Type B pancreatic cell (in vitro differentiated cells): ENCODE measurements at places on chromosomes 3 and 15.

DNA sequence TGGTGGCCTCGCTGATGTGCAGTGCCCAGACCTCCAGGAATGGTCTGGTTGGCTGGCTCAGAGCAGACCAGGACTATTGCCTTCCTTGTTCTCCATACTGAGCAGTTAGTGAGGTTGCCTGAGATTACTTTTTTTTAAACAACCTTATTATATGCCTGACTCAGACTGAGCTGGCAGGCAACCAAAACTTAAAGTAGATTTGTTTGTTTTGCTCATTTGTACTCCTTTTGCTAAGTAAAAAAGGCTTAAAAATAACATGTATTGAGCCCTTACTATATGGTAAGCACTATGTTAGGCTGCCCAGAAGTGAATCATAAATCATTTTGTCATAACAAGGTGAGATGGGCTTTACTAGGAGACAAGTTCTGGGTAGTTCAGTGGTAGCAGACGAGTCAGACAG lies 92.4 kb downstream of the GHSR start:
- peaks cover 42% of the 10 kb centered on the region for H3K36me3 ChIP-seq
- peaks cover 8% of the 10 kb centered on the region for H3K4me1 ChIP-seq
- no peaks in the 10 kb centered on the region for H3K27me3 ChIP-seq

DNA sequence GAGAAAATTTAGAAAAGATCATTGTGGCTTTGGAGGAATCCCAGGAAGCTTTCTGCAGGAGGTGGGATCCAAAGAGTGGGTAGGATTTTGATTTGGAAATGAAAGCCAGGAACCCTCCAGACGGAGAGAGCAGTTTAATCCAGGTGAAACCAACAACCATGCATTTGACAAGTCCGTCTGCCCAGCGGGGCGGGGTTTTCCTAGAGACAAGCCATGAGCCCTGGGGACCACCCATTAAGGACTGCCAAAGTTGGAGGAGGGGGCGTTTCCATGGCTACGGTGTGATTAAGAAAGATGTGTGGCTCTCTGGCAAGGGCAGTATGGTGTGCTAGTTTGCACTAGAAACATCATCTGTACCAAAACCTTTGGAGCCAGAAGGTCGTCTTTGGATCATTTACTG lies 53.4 kb downstream of the SRGAP3 start:
- H3K36me3 ChIP-seq = peaks cover 17% of the 10 kb centered on the region
- H3K4me1 ChIP-seq = peaks cover 57% of the 10 kb centered on the region
- no peak overlapping the region for H3K27ac ChIP-seq
- H3K27me3 ChIP-seq = no peaks in the 10 kb centered on the region
- peak overlapping the region; percentile 13 for H3K4me3 ChIP-seq
- no peak for DNase-seq

GRCh38 chr15:49331951-49332350 lies 91.1 kb upstream of the FGF7 start:
- DNase-seq = no peak
- no peak overlapping the region for H3K4me3 ChIP-seq
- no peaks in the 10 kb centered on the region for H3K27me3 ChIP-seq
- H3K36me3 ChIP-seq = peaks cover 26% of the 10 kb centered on the region

DNA sequence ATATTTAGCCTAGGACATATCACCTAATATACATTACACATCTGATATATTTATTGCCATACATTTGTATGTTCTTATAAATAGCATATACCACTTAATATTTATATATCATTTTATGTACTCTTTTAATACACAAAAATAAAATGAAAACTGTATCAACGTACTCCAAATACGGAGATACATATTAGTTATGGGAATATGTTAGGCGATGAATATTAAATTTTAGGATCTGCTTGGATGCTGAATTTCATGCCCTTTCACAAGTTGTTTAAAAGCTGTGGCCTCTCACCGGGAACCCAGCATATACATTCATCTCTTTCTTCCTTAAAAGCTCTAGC lies 50.6 kb downstream of the ZIC4 start:
- H3K4me3 ChIP-seq = peak overlapping the region; percentile 75
- H3K4me1 ChIP-seq = peaks cover 25% of the 10 kb centered on the region
- no peak overlapping the region for H3K27ac ChIP-seq
- peaks cover 96% of the 10 kb centered on the region for H3K27me3 ChIP-seq
- H3K36me3 ChIP-seq = peaks cover 5% of the 10 kb centered on the region
- no peak for DNase-seq

GRCh38 chr15:76861815-76862397 lies 43.2 kb downstream of the SCAPER start:
- DNase-seq = no peak
- H3K4me1 ChIP-seq = peaks cover 12% of the 10 kb centered on the region
- H3K36me3 ChIP-seq = no peaks in the 10 kb centered on the region
- H3K27me3 ChIP-seq = no peaks in the 10 kb centered on the region

DNA sequence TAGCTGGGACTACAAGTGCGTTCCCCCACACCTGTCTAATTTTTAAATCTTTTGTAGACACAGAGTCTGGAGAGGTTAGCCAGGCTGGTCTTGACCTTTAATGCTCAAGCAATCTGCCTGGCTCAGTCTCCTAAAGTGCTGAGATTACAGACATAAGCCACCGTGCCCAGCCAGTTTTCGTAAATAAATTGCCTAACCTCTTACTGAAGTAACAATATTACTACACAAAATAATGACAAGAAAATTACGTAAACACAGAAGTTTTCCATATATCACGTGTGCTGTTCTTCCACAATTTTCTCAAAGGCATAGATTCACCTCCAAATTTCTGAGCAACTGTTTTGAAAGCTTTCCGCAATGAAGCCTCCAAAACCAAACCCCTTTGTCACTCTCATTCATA lies 58.1 kb upstream of the PROK2 start:
- no peak overlapping the region for H3K27ac ChIP-seq
- H3K4me1 ChIP-seq = peaks cover 3% of the 10 kb centered on the region
- H3K4me3 ChIP-seq = no peak overlapping the region
- peaks cover 20% of the 10 kb centered on the region for H3K27me3 ChIP-seq
- H3K36me3 ChIP-seq = no peaks in the 10 kb centered on the region

GRCh38 chr3:127700406-127700805 lies 27.7 kb downstream of the ABTB1 start:
- peaks cover 8% of the 10 kb centered on the region for H3K4me1 ChIP-seq
- H3K27ac ChIP-seq = no peak overlapping the region
- no peak for DNase-seq

GRCh38 chr3:151976211-151977050 lies 103.0 kb downstream of the SUCNR1 start:
- no peak for DNase-seq
- H3K4me1 ChIP-seq = peaks cover 6% of the 10 kb centered on the region
- no peaks in the 10 kb centered on the region for H3K27me3 ChIP-seq
- no peak overlapping the region for H3K4me3 ChIP-seq
- no peak overlapping the region for H3K27ac ChIP-seq
- no peaks in the 10 kb centered on the region for H3K36me3 ChIP-seq

DNA sequence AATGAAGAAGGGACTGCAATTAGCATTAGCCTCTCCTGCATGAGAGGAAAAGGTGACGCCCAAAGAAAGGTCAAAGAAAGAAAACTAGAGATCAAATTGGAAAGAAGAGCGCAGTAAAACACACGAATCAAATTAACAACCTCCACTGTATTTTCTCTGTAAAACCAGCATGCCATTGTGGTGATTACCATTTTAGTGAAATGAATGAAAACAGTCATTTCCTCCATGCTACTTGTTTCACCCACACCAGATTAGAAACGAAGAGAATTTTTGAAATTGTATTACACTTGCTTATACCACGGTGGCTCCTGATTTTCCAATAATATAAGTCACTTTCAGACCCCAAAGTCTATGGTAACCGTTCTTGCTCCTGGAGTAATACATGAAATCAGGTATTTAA lies 71.6 kb downstream of the SUMF1 start:
- no peak for DNase-seq
- H3K27ac ChIP-seq = no peak overlapping the region
- H3K4me1 ChIP-seq = no peaks in the 10 kb centered on the region
- H3K4me3 ChIP-seq = no peak overlapping the region
- H3K36me3 ChIP-seq = peaks cover 7% of the 10 kb centered on the region
- H3K27me3 ChIP-seq = no peaks in the 10 kb centered on the region

GRCh38 chr3:171586274-171586673 lies 126.1 kb upstream of the TNIK start:
- H3K36me3 ChIP-seq = no peaks in the 10 kb centered on the region
- H3K27me3 ChIP-seq = no peaks in the 10 kb centered on the region
- no peak for DNase-seq
- no peak overlapping the region for H3K27ac ChIP-seq
- no peaks in the 10 kb centered on the region for H3K4me1 ChIP-seq
